ENCODE measurements at places on chromosomes 3 and 15.

DNA sequence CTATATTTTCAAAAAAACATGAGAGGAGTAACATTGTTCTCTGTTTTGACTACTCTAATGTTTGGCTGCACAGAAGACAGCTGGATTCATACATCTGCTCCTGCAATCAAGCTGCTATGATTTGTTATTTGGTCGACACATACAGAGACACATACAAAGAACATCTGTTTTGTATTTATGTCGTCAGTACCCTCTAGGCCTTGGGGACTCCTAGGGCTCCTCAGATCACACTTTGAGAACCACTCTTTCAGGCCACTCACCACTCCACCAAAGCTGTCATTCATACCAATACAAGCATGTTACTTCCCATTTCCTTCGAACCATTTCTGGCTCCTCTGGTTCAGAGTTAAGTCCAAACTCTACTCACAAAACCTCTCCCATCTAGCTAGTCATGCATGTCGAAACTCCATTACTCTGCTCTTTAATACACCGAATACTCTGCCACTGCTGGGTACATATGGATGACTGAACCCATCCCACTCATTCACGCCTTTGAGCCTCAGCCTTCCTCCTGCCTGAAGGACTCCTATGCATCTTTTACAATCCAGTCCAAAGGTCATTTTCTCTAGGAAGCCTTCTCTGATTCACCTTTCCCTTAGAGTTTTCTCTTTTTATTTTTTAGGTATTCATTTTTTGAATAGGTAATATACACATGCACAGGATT is 102.9 kb upstream of the ARHGEF3 start:
- no peak for DNase-seq

GRCh38 chr3:37625690-37626360 is 235.9 kb upstream of the CTDSPL start:
- DNase-seq, result no peak

- DNase-seq, result no peak
Observed at GRCh38 chr3:119657887-119658702, 2.3 kb downstream of the POPDC2 start.

GRCh38 chr3:14652-15051 is 181.9 kb upstream of the CHL1 start:
- no peak for DNase-seq

DNA sequence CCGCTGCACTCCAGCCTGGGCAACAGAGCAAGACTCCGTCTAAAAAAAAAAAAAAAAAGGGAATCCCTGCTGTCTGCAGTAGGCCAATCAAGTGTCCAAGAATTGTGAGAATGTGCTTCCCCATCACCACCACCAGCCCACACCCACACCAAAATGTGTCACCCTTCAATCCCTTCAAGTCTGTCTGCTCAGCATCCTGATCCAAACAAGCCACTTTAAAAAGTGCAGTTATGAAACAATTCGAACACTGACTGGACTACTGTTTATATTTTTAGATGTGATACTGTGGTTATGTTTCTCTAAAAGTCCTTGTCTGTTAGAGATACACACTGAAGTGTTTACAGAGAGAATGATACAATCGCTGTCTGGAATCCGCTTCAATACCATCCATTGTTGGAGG is 78.1 kb upstream of the CGNL1 start:
- DNase-seq, result no peak

GRCh38 chr3:128072454-128073184 is 20.4 kb downstream of the SEC61A1 start:
- DNase-seq, result no peak

DNA sequence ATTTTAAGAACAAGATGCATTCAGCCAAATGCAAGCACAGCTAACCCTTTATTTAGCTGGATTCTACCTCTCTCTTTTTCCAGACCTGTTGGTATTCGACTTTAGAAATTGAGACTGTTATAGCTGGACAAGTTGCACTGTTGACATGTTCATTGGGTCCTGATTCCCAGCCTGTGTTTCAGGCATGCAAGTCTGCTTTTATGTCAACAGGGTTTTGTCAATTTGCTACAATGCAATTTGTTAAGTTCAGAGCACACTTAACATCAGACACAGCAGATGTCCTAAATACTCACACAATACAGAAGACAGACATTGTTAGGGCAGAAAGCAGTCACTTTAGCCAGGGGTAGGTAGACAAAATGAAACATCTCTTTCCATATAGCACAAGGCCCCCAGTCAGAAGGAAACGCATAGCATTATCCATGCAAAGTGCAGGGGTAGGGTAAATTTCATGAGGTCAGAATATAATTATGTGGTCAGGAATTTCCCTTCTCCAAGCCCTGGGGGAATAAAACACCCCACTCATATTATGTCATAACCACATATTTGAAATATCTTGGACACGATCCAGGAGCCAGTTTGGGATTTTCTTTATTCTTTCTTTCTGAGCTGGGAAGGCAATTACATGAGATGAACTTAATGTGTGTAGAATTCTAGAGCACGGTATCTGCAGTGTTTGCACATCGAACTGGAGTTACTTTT is 504.1 kb downstream of the NTRK3 start:
- no peak for DNase-seq

DNA sequence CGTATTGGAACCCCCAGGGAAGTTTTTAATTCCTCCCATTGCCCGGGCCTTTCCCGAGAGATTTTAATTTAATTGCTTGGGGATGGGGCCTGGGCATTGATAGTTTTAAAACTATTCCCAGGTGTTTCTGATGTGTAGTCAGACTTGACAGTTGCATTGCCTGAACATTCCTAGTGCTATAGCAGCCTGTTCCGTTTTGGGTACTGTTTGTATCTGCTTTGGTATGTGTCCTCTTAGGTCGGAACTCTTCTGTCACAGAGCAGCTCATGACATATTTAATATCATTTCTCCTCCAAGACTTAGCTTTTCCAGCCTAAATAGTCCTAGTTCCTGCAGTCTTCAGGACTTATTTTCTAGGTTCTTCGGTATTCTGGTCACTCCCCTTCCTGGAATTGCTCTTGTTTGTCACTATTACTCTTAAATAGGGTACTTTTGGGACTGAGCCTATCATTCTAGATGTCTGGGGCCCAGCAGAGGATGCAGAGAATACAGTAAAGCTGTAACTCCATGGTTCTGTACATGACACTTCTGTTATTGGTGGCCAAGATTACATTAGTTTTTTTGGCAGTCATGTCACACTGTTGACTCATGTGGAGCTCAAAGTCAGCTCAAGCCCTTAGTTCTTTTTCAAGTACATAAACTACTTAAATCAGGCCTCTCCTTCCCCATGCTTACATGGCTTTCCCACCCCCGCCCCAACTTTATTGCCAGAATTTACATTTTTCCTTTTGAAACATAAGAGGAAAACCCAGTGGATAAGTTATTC is 81.5 kb downstream of the BBX start:
- no peak for DNase-seq

GRCh38 chr3:150022381-150023238 is 51.9 kb upstream of the PFN2 start:
- DNase-seq, result no peak

- DNase-seq, result peak; percentile 44
Observed at GRCh38 chr3:123447749-123448517, 957 bp downstream of the ADCY5 start.

DNA sequence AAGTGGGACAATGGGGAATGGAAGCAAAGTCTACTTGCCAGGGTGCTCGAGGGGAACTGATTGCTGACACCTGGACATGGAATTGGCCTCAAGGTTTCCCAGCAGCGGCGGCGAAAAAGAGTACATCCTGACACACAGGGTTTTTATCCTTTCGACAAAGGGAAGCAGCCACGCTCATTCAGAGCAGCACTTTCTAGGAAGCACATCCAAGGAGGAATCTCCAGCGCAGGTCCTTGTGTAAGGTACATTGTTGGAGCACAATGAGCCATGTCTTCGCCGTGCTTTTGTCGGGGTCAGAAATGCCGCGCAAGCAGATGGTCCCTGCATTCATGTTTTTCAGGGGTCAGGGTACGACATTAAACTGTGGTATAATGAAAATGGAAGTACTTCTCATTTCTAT is 16.8 kb downstream of the CACNA1D start:
- no peak for DNase-seq

GRCh38 chr15:43541785-43542184 is 24.4 kb downstream of the MAP1A start:
- no peak for DNase-seq

DNA sequence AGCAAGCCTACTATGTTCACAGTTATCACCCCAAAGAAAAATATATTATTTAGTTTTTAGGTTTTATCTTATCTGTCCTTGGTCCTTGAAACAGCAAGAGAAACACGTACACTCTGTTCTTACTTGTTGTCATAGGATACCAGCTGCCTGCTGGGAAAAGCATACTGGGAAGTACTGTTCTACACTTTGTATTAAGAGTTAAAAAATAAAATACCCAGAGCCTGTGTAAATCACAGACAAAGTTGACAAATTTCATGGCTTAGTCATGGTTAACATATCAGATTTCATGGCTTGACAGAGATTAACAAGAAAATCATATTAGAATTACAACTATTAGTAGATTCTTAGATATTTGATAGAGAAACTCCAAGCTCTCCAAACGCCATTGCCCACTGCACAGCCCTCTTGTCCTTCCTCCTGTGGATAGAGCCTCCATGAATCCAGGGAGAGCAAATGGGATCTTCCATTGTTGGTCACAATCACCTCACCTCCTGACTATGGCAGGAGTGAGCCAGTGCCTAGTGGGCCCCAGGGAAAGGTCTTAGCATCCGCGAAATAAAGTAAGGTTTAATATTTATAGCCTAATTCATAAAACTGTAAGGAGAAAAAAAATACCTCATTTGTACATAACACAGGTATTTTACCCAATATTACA is 128.1 kb upstream of the WNT5A start:
- DNase-seq, result no peak

DNA sequence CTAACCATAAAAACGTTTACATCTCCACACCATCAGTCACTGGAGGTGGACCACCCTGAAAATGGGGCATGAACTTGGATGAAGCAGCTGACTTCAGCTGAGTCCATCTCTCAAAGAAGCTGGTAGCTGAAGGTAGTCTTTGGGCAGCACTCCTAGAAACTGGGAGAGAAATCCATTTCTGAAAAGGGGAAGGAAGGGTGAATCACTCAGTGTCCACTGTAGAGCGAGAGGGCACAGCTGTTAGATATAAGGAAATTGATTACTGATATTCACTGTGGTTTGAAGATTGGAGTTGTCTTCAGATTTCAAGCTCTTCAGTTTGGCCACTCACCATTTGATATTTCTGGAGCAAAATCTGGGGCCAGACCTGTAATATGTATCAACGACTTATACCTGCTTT is 499.0 kb upstream of the UBE2E2 start:
- DNase-seq, result no peak

- DNase-seq, result no peak
Observed at GRCh38 chr3:28947061-28947460, 333.8 kb upstream of the RBMS3 start.

DNA sequence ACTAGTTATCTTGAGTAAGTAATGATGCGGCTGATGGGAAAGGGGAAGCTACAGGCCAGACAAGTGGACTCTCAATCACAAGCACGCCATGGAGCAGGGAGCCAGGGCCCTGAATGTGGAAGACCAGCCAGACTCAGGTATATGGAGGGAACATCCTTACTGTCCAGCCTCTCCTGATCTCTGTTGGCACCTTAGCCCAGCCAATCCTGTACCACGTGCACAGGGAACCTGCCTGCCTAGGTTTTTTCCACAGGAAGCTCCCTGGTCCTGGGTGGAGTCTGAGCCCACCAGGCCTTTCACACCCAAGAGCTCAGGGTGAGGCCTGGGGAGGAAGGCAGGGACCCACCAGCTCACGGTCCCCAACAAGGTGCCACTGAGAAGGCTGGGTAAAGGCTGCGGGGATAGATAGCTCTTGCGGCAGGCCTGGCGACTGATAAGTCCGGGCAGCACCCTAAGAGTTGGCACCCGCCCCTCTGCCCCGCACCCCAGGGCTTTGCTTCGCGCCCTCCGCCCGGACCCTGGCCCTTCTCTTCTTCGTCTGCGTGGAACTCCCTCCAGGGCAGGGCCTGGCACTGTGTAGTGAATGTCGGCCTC is 933 bp upstream of the APEH start:
- no peak for DNase-seq

DNA sequence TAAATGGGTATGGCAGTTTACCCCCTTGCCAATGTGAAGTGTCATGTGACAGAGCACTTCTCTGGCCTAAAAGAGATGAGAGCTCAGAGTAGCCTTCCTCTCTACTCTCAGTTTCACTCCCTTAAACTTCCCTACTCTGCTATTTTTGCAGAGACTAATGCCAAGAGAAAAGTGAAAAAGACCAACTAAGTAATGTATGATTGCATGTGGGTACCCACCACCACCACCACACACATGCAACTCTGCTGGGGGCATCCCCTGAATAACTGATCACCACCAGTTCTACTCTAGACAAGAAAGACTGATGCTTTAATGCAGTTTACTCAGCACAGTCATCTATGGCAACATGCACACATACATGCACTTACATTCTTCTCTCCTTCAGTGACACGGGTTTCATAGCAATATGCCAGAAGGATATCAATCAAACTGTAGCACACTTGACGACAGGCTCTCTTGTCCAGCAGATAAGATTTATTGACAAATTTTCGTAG is 31.3 kb downstream of the SHQ1 start:
- no peak for DNase-seq

DNA sequence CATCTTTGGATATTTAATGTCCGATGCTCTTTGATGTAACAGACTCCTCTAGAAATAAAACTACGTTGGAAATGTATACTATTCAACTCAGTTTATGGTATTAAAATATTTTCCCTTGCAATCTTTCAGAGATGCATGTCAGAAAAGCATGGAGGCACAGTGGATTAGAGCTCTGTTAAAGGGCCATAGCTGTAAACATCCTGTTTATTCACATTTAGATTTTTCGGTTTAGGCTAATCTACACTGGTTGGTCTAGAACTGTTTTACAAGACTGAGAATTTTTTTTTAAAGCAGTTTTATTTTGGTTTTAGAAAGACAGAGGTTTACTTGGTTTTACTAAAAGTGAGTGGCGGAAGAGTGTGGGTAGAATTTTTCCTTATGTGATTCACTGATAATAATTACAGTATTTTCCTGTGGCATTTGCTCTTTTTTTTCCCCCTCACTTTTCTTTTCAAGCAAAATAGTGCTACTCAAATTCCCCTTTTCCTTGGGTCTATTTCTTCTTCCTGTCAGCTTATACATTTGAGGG is 132.1 kb downstream of the IL1RAP start:
- DNase-seq, result no peak

GRCh38 chr15:87200149-87200548 is 1056.4 kb downstream of the NTRK3 start:
- DNase-seq, result no peak
